ENCODE measurements at places on chromosomes 13 and 19.

- DNase-seq: no peak
Measured at GRCh38 chr19:377801-378581, 31.0 kb downstream of the C2CD4C start.

GRCh38 chr13:66224663-66225062 lies 1005.5 kb downstream of the PCDH9 start:
- no peak for DNase-seq

- DNase-seq: no peak
Measured at GRCh38 chr13:28641600-28641926, 17.4 kb upstream of the POMP start.

GRCh38 chr13:94692030-94692429 lies 20.3 kb downstream of the SOX21 start:
- no peak for DNase-seq

DNA sequence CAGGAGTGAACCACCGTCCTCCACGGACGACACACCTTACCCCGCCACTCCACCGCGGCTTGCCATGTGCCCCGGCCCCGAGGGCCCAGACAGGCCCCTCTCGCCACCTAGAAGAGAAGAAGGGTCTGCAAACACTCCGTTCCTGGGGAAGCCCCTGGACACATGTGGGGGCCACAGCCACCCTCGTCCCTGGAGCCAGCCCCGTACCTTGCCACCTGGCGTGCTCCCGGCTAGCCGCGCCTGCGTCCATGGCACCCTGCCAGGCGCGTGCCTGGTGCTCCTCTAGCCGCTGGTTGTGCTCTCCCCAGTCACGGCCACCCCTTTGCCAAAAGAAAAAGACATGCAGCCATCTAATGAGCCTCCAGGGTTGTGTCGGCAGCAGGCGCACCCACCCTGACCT lies 19.9 kb upstream of the TINCR start:
- no peak for DNase-seq

- DNase-seq: no peak
Measured at GRCh38 chr13:41515491-41516139, 58.3 kb downstream of the RGCC start.

- no peak for DNase-seq
Measured at GRCh38 chr13:81207636-81208035, 866.7 kb upstream of the SPRY2 start.

DNA sequence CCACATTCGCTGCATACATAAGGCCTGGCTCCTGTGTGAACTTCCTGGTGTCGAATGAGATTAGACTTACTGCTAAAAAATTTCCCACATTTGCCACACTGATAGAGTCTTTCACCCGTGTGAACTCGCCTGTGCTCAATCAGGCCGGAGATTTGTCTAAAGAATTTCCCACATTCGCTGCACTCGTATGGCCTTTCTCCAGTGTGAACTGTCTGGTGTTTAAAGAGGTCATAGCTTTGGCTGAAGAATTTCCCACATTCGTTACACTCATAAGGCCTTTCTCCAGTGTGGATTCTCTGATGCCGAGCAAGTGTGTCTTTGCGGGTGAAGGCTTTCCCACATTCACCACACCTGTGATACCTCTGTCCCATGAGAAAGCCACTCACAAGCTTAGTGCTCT lies 6.5 kb downstream of the ZNF671 start:
- DNase-seq: no peak

GRCh38 chr19:17473041-17473440 lies 2.7 kb downstream of the SLC27A1 start:
- no peak for DNase-seq

- DNase-seq: no peak
Measured at GRCh38 chr19:33830264-33830663, 33.6 kb downstream of the KCTD15 start.

- no peak for DNase-seq
Measured at GRCh38 chr13:110957181-110957884, 42.5 kb upstream of the ANKRD10 start.

DNA sequence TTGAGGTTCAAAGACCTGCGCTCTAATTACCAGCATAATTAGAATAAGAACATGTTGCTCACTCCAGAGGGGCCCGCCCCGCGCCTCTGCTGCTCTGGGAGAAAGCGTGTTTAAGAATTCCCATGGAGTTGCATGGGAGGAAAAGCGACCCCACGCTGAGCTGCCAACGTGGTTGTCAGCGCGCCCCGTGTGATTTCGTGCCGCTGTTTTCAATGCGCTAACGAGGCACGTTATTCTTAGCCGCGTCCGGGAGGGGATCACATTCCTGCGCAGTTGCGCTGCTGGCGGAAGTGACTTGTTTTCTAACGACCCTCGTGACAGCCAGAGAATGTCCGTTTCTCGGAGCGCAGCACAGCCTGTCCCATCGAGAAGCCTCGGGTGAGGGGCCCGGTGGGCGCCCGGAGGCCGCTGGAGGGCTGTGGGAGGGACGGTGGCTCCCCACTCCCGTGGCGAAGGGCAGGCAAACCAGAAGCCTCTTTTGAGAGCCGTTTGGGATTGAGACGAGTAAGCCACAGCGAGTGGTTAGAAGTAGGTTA lies 173.8 kb upstream of the SOX1 start:
- no peak for DNase-seq

GRCh38 chr19:53002479-53002878 lies 11.2 kb upstream of the ERVV-1 start:
- DNase-seq: no peak

GRCh38 chr19:31303262-31303815 lies 45.9 kb downstream of the TSHZ3 start:
- no peak for DNase-seq

GRCh38 chr13:87667686-87668085 lies 3.5 kb upstream of the SLITRK5 start:
- DNase-seq: no peak

DNA sequence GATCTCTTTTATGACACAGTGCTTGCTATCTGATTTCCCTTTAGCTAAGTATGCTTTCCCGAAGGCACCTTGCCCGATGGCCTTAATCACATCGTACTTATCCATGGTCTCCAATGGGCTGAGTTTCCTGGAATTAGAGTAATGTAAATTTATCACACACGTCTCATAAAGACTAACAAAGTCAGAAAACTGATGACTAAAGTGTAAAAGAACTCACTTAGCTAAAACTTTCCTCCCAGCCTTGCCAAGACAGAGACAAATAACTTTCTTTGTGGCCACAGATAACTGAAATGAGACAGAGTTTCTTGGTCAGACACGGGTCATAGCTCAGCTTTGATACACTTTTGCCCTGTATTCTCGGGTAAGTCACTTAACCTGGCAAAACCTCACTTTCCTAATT lies 1.5 kb downstream of the NEK5 start:
- no peak for DNase-seq

GRCh38 chr13:92896842-92897241 lies 329.8 kb upstream of the GPC6 start:
- no peak for DNase-seq

DNA sequence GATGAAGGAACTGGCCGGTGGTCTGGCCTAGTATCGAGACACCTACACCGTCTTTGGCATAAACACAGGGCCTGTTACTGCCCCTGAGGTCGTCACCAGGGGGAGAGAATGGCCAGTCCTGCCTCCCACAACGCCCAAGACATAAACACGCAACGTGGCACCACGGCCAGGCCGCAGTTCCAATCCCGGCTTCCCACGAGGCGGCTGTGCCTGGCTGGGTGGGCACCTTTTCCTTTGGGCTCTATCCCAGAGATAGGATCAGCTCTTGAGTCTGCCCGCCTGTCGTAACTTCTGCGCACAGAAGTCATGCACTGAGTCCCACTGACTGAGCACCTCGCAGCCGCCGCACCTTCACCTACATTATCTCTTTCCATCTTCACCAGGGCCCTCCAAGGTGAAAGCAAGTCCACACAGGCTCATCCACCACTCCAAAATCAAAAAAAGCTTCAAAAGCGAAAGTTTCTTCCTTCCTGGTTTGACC lies 1.1 kb downstream of the MIER2 start:
- DNase-seq: no peak
